ENCODE measurements at places on chromosomes 12 and 14.
A peak's percentile ranks its signal among the peaks of the same experiment; 100 is the strongest.

DNA sequence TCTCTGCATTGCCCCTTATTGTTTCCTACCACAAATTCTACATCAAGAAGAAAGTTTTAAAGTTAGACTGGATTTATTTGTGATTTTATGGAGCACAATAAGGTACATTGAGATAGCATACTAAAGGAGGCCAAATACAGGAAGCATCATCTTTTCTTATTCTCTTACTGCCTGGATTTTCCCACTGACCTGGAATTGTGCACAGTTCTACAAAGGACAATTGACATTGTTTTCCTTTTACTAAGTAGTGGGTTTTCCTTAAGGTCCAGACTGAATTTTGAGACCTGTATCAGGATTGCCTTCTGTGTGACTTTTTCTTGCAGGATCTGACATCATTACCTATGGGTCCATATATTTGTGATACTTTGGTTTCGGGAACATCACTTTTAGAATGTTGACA, 18.8 kb upstream of the ZNF140 start:
- DNase-seq = no peak

DNA sequence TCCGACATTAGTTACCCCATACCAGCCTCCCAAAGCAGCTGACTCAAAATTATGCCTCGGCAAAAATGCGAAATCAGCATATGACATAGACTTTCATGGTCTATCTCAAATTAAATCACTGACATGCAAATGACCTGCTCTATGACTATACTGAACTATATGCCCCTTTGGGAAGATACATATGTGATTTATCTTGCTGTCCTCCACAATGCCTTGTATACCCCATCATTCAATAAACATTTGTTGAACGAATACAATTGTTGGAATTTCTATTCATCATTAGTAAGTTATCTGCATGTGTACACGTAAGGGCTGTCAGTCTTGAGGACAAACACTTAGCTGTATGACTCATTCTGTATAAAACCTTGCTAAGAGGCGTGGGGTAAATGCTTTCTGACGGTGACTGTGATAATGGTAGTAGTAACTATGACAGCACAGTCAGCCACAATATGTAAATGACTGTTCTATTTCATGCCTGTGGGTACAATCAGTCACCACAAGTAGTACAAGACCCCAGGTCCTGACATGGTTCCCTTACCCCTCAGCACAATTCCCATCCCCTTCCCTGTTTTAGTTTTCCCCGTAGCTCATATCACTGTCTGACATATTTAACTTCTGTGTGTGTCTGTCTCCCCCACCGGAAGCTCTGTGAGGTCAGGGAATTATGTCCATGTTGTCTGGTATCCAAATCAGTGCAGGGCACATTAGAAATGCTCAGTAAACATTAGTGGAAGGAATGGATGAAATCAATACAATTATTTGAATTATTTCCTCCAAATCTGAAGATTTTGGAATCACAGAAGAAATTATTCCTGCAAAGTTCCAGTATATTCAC, 42.8 kb downstream of the STXBP6 start:
- DNase-seq = no peak

- no peak for DNase-seq
Measured at GRCh38 chr12:130435826-130436225, 98.1 kb downstream of the PIWIL1 start.

GRCh38 chr12:98725476-98726247, 80.6 kb downstream of the APAF1 start:
- DNase-seq = peak; percentile 60

- no peak for DNase-seq
Measured at GRCh38 chr14:58765843-58766242, 128.1 kb downstream of the DACT1 start.

DNA sequence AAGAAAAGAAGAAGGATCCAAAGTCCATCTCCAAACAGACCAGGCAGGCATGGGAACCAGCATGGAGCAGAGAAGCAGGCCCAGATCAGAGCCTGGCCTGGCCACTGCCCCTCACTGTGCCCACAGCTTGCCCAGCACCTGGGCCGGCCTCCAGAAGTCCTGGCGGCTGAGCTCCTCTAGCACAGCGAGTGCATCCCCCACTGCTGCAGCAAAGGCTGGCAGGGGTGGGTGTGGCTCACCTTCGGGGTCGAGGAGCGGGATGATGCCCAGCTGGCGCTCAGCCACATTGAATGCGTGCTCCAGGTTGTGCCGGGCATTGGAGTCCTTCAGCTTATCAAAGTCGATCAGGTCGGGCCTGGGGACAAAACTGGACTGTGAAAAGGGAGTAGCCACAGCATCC, 78.7 kb downstream of the SPTB start:
- DNase-seq = no peak

DNA sequence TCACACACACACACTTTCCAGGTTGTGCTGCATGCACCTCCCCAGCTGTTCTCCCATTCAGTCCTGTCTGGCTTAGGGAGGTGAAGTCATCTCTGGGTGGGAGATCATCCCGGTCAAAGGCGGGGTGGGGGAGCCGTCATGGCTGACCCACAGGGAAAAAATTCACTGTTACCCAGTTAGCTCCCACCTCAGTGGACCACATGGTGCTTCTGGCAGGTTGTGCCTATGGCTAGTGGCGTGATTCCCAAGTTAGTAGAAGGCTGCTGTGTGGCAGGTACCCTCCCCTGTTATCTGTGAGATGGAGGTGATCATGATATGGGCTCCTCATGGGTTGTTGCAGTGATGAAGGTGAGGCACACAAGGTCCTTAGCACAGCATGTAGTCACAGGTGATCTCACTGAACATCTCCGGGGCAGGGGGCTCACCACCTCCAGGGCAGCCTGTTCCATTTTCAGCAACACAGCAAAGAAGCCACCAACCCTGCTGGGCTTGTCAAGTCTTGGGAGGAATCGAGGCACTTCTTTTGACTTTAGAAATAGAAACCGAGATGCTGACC, 154.9 kb upstream of the CCND2 start:
- no peak for DNase-seq
